ENCODE measurements at places on chromosomes 3 and 15.

GRCh38 chr3:1135194-1135593 is 42.4 kb downstream of the CNTN6 start:
- no peak for DNase-seq

DNA sequence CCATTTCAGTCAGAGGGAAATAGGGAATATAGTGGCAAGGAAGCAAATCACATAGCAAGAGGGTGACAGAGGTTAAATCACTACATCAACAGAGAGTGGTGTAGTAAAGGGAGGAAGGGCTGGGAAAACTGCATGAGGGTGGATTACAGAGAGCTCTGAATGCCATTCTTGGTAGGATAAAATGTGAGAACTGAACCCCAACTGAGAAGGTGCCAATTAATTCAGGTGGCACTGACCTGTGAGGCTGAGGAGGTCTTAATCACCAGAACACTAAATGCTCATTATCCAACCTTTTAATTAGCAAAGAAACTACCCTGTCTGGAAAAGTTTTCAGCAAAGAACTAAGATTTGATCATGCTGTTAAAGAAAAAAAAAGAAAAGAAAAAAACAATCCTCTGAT is 202.7 kb downstream of the LRRN1 start:
- DNase-seq: peak; percentile 35

GRCh38 chr3:101509811-101510210 is 3.2 kb downstream of the SENP7 start:
- no peak for DNase-seq

DNA sequence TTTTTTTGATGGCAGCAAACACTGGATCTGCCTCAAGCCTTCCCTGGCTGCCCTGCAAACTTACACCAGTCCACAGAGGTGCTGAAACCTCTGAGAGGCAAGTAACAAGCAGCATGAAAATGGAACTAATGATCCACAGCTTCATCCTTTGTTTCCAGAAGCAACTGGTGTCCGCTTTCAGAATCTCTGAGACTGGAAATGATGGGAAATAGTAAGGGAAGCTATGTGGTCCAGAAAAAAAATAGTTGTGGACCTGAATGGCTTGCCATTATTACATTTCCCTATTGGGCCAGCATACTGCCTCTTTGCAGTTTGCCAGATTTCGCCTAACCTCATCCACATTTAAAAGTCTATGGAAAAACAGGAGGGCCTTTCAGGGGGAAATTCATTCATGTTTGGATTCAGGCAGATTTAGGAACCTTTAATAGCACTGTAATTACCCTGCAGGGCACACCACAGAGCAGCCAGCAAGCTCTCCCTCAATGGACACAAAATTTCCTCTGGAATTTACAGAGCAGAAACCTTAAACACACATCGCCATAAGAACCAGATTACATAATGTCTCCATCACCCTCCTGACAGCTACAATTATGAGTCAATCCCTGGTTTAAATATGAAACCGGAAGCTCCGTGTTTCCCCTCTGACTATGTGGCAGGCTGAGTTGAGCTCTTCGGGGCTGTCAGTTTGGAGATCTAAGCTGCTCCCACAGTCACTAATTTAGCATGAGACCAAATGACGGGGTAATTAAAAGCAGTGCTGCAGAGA is 134.4 kb downstream of the TMCO5A start:
- DNase-seq: peak; percentile 96

GRCh38 chr3:127237835-127238234 is 44.9 kb downstream of the PRR23E start:
- DNase-seq: peak; percentile 29

DNA sequence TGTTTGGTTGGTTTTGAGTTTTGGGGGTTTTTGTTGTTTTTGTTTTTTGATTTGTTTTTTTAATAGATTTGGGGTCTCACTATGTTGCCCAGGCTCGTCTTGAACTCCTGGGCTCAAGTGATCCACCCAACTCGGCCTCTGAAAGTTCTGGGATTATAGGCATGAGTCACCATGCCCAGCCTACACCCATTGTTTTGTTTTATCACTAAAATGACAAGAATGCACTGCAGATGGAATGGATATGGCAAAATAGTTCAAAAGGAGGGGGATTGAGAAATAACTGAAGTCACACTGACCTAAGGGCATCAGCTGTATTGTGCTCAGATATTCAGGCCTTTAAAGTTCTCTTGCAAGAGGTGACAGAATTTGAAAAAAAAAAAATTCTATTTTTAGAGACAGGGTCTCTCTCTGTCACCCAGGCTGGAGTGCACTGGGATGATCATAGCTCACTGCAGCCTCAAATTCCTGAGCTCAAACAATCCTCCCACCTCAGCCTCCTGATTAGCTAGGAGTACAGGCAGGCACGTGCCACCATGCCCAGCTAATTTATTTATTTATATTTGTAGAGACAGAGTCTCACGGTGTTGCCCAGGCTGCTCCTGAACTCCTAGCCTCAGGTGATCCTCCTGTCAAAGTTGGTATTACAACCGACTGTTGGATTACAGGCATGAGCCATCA is 4.4 kb upstream of the RASA2 start:
- no peak for DNase-seq

Measured in NCI-H69 (cell line).